ENCODE measurements at places on chromosomes 3 and 15. TPM values are rescaled to one million over a fixed set of nuclear protein-coding genes. Genes with fewer than 3 reads are reported as not detected.

DNA sequence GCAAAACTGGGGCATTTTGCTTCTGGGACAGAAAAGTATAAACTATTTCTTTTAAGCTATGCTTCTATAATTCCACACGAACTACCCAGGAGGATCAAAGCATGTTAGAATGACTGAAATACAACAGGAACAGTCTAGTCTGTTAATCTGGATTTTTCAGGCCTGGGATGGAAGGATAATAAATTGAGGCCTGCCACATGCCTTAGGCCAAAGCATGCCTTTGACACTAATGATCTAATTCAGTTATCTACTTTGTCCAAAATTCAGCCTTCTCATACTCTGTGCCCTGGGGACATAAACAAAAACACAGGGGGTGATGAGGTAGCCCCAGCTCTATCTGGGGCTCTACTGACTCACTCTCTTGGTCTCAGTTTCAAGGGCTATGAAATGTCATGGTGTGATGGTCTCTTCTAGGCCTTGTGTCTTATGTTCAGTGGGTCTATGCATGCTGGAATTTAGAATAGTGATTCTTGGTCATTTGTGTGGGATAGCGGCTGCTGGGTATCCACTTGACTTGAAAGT, 32.5 kb downstream of the GAP43 start:
- no peak overlapping the region for H3K27ac ChIP-seq
- H3K4me3 ChIP-seq: no peak overlapping the region
- no peak for DNase-seq
- H3K27me3 ChIP-seq: no peaks in the 10 kb centered on the region

DNA sequence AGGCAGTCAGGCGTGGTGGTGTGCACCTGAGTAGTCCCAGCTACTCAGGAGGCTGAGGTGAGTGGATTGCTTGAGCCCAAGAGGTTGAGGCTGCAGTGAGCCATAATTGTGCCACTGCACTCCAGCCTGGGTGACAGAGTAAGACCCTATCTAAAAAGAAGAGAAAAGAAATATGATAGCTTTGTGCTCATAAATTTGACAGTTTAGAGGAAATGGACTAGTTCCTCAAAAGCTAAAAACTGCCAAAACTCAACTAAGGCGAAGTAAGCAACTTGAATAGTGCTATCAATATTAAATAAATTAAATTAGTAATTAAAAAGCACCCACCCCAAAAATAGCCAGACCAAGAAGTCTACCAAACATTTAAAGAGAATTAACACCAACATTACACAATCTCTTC, 24.5 kb upstream of the SLC15A2 start:
- H3K27me3 ChIP-seq: no peaks in the 10 kb centered on the region
- no peaks in the 10 kb centered on the region for H3K36me3 ChIP-seq
- H3K4me3 ChIP-seq: no peak overlapping the region
- no peaks in the 10 kb centered on the region for H3K4me1 ChIP-seq
- DNase-seq: no peak

DNA sequence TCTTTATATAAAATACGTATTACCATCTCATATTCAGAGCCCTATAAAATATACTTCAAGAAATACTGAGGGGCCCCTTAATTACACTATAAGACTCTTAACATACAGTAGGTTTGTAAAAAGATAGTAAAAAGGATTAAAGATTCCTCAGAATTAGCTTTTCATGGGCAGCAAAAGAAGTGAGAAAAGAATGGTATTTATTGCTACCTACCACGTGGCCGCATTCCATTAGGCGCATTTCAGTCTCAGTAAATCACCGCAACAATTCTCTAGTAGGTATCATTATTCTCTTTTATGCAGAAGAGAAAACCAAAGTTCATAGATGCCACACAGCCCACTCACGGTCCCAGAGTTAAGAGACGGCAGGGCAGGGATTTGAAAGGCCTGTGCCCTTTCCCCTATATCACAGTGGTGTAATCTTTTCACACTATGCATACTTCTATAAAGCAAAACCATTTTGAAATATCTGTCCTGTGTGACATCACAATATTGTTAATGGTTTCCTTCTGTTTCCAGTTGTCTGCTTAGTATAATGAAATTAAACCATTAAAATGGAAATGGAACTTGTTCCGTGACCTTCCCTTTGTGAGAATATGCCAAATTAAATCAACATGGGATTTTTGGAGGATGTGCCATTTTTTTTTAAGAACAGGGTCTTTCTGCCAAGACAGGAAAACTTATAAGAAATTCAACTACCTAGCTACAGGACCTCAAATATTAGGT, 1072.2 kb downstream of the FHIT start:
- H3K4me1 ChIP-seq: no peaks in the 10 kb centered on the region
- DNase-seq: no peak
- no peak overlapping the region for H3K27ac ChIP-seq
- H3K4me3 ChIP-seq: no peak overlapping the region

GRCh38 chr15:60804986-60805949, 326.3 kb upstream of the ICE2 start:
- DNase-seq: peak; percentile 73
- peaks cover 16% of the 10 kb centered on the region for H3K4me1 ChIP-seq
- no peak overlapping the region for H3K4me3 ChIP-seq
- no peaks in the 10 kb centered on the region for H3K36me3 ChIP-seq
- H3K27ac ChIP-seq: no peak overlapping the region

GRCh38 chr3:62084558-62084957, 288.8 kb downstream of the FEZF2 start:
- H3K36me3 ChIP-seq: no peaks in the 10 kb centered on the region
- DNase-seq: no peak
- H3K27ac ChIP-seq: no peak overlapping the region

DNA sequence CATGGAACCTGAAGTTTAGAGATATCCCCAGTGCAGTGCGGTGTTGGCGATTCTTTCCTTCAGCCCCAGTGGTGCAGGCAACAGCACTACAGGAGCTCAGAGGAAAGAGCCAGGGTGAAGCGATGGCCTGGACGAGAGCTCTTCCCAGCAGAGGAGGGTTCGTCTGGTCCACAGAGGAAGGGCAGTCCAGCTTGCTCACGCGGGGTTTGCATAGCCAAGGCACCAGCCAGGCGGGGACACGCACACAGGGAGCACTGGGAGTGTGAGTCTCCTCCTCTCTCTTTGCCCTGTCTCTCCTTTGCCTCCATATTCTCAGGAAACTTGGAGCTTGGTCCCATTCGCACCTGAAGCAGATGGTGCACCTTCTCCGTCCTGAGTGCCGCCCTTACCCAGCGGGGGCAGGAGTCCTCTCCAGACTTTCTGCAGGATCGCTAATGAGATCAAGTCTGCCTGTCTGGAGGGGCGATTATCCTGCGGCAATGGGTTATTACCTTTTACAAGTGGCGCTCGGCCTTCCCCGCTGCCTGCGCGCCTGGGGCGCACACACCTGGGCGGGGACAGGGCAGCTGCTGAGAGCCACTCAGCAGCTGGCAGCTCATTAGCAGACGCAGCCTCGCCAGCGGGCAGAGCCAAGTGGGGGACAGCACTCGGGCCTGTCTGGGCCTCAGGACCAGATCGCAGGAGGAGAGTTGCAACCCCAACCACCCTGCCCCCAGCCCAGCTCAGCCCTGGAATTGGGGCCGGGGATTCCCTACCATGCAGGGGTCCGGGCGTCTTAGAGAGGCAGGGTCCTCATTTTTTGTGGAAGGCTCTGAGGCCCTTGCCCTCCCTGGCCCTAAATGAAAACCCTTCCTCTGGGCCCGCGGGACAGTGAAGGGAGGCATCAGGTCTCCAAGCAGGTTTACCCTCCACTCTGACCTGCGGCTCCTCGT, 119.0 kb upstream of the MEF2A start:
- H3K4me1 ChIP-seq: peaks cover 67% of the 10 kb centered on the region
- H3K36me3 ChIP-seq: no peaks in the 10 kb centered on the region
- DNase-seq: no peak
- H3K27ac ChIP-seq: no peak overlapping the region
- no peaks in the 10 kb centered on the region for H3K27me3 ChIP-seq

DNA sequence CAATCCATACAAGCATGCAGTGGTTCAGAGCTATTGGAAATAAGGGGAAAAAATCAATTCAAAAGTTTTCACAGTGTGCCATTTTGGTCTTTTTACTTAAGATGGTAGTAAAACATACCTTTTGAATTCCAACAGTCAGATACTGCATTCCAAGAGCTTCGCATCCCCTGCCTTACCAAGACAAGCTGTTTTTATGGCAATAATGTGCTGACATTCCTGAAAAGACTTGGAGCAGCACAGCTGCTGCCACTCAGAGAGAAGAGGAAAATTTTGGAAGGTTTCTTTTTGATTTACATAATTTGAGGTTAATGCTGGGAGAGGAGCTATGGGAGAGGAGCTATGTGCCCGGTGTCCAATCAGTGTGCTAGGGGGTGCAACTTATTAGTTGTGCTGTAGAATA, 148.3 kb downstream of the FEZF2 start:
- no peaks in the 10 kb centered on the region for H3K4me1 ChIP-seq
- no peak overlapping the region for H3K27ac ChIP-seq
- DNase-seq: no peak
- H3K4me3 ChIP-seq: no peak overlapping the region
- no peaks in the 10 kb centered on the region for H3K27me3 ChIP-seq
- H3K36me3 ChIP-seq: peaks cover 10% of the 10 kb centered on the region

- no peak for DNase-seq
- H3K36me3 ChIP-seq: peaks cover 59% of the 10 kb centered on the region
- no peaks in the 10 kb centered on the region for H3K4me1 ChIP-seq
- H3K27ac ChIP-seq: no peak overlapping the region
- H3K27me3 ChIP-seq: no peaks in the 10 kb centered on the region
Observed at GRCh38 chr15:73583544-73583943, 49.6 kb downstream of the NPTN start.

GRCh38 chr3:43473244-43473643, 148.6 kb downstream of the ANO10 start:
- DNase-seq: no peak
- H3K4me3 ChIP-seq: no peak overlapping the region
- no peaks in the 10 kb centered on the region for H3K27me3 ChIP-seq
- no peak overlapping the region for H3K27ac ChIP-seq

DNA sequence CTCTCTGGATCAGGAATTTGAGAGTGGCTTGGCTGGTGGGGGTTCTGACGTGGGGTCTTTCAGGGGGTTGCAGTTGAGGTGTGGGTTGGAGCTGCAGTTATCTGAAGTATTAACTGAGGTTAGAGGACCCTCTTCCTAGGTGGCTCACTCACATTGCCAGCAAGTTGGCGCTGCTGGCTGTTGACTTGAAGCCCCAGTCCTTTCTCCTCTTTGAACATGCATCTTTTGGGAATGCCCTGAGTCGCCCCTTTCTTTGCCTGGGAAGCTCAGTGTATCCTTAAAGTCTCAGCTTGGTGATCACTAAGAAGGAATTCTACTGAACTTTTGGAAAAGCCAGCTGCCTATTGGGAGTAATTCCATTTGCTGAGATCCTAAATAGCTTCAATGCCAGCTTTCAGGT, 13.0 kb upstream of the AMOTL2 start:
- no peak overlapping the region for H3K4me3 ChIP-seq
- H3K27me3 ChIP-seq: peaks cover 2% of the 10 kb centered on the region
- H3K27ac ChIP-seq: no peak overlapping the region
- H3K36me3 ChIP-seq: no peaks in the 10 kb centered on the region
- H3K4me1 ChIP-seq: peaks cover 26% of the 10 kb centered on the region
- no peak for DNase-seq

GRCh38 chr3:79517766-79518413, 249.9 kb downstream of the ROBO1 start:
- no peaks in the 10 kb centered on the region for H3K36me3 ChIP-seq
- no peak overlapping the region for H3K4me3 ChIP-seq
- DNase-seq: peak; percentile 25

Gene PFKFB4
- total RNA-seq: 5.5 TPM

Gene PGBD4
- total RNA-seq: 1.6 TPM

Gene TMEM62
- 11.5 TPM for total RNA-seq

Gene CILP
- total RNA-seq: 32.5 TPM

Gene EOMES
- total RNA-seq: 0.18 TPM

Gene IGSF11
- 1.8 TPM for total RNA-seq

Gene AP3B2
- 0.18 TPM for total RNA-seq

Gene DYNLT2B
- 8.8 TPM for total RNA-seq
